GM23248 (cell line): ENCODE measurements at places on chromosomes 16 and 17.
A peak's percentile ranks its signal among the peaks of the same experiment; 100 is the strongest.

DNA sequence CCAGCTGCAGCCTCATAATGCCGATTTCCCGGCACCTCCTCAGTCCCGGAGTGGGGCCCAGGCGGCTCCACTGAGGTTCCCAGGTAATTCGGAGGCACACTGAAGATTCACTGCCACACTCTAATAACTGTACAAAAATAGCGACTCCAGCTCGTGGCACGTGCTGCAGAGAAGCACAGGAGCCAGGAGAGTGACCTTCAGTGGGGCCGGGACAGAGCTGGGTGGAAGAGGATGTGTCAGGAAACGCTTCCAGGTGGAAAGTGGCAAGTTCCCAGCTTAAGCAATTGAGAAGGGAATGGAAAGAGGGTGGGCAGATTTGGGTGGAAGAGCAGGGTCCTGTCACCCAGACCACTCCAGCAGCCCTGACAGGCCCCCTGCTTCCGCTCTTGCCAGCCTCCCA is 3.1 kb upstream of the TRAP1 start:
- DNase-seq, result no peak

- DNase-seq, result no peak
Observed at GRCh38 chr17:5950878-5951277, 119.3 kb upstream of the WSCD1 start.

DNA sequence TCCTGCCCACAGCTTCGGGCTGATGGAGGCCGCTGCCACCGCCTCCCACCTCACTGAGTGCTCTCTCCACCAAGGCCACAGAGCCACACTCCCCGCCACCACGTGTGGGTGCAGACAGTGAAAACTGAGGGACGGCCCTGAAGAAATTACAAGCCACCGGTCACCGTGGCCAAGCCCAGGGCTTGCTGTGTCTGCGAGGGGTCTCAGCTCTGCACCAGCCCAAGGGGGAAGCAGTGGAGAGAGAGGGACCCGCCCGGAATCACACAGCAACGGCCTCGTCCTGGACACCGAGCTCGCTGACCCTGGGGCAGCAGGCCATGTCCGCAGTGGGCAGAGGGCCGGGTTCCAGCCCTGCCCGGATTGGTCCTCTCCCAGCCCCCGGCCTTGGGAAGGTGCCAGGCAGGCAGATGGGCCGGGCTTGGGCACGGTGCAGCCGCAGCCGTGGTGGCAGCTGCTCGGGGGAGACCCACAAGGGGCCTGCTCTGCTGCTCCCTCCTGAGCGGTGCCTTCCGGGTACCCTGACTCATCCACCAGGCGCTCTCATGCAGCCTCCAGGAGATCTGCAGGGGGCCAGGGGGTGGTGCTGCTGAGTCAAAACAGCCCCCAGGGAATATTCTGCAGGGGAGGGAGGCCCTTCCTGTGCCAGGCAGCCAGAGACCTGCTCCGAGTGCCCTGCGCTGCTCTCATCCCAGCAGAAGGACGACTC is 52.0 kb downstream of the CBFA2T3 start:
- DNase-seq, result peak; percentile 97

GRCh38 chr16:12096828-12097522 is 120.4 kb downstream of the SNX29 start:
- DNase-seq, result no peak

- DNase-seq, result no peak
Observed at GRCh38 chr17:3896108-3896967, 3.5 kb upstream of the CAMKK1 start.

GRCh38 chr17:76005263-76006149 is 4.9 kb downstream of the CDK3 start:
- DNase-seq, result peak; percentile 67

DNA sequence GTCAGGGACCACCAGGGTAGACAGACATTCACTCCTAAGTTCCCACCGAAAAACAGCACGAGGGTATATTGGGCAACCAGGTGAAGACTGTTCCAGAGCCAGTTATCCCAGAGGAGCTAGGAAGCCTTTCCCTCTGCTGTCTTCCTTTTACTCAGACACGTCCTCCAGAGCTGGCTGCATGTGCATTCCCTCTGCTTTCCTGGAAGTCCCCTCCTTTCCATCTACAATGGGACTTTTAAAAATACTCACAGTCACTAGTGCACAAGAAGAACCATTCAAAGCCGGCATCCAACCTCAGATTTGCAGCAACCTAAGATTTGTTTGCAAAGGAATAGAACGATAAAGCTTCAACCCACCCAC is 32.5 kb upstream of the CRISPLD2 start:
- no peak for DNase-seq

- no peak for DNase-seq
Observed at GRCh38 chr16:2056077-2056476, 8.3 kb downstream of the TSC2 start.

GRCh38 chr17:1267471-1267943 is 2.7 kb upstream of the BHLHA9 start:
- DNase-seq, result peak; percentile 52

DNA sequence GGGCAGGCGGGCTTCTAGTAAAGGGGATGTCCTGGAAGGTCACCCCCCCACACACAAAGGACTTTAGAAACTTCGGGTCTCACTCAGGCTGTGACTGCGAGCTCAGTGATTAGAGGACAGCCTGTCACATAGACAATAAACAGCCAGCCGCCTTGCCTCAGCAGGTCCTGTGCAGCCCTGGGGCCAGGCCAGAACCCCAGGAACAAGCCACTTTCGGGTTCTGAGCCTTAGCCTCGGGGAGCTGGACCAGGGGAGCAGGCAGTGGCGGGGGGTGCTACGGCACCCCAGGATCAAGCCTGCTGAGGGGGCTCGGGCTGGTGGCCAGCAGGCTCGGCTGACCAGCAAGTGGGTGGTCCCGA is 1.1 kb downstream of the GAS7 start:
- DNase-seq, result peak; percentile 44

GRCh38 chr17:57045868-57046704 is 39.0 kb upstream of the AKAP1 start:
- peak; percentile 23 for DNase-seq

DNA sequence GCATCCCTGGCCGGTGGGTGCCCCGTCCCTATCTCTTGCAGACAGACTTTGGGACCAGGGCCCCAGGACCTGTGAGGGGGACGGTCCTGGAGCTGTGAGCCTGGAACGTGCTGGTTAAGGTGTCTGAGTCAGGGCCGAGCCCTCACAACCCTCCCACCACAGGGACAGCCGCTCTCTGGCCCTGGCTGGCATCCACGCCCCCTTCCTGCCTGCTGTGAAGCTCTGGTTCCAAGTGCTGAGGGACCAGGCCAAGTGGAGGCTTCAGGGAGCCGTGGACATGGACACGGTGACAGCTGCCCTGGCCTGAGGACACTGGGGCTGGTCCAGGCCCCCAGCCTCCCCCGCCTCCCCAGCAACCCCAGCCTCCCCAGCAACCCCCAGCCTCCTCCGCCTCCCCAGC is 6.6 kb downstream of the TSR3 start:
- DNase-seq, result no peak

GRCh38 chr17:49002331-49002730 is 5.1 kb downstream of the IGF2BP1 start:
- DNase-seq, result no peak
